ENCODE measurements at places on chromosomes 1 and 21. TPM values are rescaled to one million over a fixed set of nuclear protein-coding genes. Genes with fewer than 3 reads are reported as not detected.

Gene SLC30A10
- 27.1 TPM for total RNA-seq

Gene PDE9A
- total RNA-seq: 13.4 TPM

Gene AQP10
- not detected for total RNA-seq

Gene MYBPH
- 0.06 TPM for total RNA-seq

Gene SLC5A9
- 0.39 TPM for total RNA-seq

Gene ATP1A2
- 281 TPM for total RNA-seq

GRCh38 chr1:2548068-2548589 is 8.0 kb upstream of the TNFRSF14 start:
- DNase-seq: peak; percentile 87

DNA sequence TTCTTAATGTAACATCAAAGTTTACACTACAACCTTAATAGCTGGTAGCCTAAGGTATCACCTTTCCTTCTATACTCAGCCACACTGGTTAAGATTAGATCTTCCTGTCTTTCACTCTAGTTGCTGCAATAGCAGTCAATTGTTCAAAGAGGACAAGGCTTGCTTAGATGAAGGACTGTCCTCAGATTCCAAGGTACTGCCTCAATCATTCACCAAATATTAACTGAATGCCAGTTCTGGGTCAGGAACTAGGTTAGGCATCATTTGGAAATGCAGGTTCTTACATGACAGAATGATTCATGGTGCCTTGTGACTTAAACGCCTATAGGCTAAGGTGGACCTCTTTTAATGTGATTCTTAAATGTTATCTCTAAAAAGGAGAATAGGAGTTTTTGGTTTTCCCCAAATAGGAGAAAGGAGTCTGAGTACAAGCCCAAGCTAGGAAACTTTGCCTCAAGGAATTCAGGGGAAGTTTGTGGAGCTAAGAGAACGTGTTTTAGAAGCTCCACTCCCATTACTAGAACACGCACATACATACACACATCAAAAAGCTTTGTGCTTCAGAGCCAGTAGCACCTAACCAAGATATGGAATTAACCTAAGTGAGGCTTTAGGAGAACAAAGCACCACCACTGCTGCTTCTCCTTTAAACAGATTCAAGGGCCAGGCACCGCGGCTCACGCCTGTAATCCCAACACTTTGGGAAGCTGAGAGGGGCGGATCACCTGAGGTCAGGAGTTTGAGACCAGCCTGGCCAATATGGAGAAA is 8.5 kb upstream of the WDR47 start:
- no peak for DNase-seq

DNA sequence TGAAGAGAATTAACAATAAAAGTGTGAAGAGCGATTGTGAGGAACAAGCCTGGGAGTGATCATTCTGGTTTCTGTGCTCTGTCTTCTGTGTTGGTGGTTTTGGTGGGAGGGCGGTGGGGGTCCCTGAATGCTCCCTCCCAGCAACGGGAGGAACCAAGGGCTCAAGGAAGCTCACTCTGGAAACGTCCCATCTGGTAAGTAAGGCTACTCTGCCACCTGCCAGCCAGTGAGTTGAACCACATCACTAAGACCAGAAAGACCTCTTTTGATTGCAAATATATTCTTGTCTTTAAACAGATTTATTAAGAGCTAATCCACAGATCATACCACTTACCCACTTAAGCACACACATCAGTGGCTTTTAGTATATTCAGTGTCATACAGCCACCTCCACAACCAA is 125.0 kb downstream of the PRDM2 start:
- no peak for DNase-seq

DNA sequence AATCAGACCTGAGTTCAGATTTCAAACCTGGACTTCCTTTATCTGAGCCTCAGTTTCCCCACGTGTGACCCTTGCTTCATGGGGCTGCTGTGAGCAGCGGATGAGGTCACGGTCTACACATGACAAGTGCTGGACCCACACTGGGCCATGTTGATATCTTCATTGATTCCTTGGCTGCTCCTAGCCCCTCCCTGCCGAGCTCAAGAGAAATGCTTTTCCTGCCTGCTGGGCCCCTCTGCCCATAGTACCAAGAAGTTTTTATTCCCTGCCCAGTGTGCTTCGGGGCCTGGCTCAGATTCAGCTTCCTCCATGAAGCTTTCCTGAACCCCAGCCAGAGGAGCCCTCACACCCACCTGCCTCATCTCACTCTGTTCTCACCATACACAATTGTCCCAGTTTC is 181.6 kb downstream of the PTPRU start:
- no peak for DNase-seq

DNA sequence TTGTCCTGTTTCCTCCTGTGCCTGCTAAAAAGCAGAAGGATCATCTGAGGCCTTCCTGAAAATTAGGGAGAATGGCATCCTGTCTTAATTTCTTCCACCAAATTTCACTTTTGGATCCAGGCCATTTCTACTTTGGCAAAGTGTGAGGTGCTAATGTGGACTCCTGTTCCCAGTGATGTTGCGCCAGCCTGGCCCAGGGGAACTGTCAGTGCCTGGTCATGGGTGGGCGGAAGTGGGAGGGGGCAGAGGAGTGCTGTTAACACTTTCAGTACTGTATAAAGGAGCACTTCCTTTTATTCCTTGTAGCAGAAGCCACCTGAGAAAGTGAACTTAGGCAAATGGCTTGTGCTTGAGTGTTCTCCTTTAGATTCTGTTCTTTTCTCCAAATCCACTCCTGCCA is 19.9 kb downstream of the ELAPOR1 start:
- no peak for DNase-seq

DNA sequence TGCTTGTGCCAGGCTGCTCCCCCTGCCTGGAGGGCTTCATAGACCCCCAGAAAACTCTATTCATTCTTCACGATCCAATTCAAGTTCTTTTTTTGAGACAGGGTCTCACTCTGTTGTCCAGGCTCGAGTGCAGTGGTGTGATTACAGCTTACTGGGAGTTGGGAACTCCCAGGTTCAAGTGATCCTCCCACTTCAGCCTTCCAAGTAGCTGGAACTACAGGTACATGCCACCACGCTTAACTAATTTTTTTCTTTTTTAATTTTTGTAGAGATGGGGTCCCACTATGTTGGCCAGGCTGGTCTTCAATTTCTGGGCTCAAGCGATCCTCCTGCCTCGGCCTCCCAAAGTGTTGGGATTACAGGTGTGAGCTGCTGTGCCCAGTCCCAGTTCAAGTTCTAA is 4.3 kb downstream of the STK40 start:
- no peak for DNase-seq

DNA sequence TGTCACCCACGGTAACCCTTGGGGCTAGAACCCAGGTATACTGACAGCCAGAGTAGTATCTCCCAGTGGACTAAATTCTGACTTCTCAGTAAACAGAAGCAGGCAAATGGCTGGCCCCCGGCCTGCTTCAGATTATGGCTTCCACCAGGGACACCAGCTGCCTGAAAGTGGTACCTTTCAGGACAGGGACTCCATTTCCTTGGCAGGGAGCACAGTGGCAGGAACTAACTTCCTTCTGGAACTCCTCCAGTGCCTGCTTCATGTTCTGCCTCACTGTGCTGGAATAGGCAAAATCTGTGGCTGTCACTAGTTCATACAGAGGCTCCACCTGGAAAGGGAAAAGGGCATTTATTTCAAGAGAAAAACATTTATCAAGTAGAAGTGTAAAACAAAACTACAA is 32.7 kb downstream of the C8B start:
- DNase-seq: no peak

DNA sequence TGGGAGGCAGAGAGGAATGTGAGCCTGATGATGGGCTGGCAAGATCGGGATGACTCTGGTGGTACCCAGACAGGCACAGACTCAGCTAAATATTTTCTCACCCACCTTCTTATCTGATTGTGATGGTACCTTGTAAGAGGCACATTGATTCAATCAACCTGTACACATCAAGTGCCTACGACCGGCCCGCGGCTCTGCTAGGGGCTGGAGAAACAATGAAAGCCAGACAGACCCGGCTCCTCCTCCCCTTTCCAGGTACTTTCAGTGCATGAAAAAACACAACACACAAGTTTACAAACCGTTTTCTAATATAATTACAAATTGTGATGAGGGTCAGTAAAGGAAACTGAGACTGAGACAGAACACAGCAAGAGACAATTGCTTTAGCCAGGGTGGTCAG is 115.0 kb downstream of the LACTBL1 start:
- DNase-seq: no peak

DNA sequence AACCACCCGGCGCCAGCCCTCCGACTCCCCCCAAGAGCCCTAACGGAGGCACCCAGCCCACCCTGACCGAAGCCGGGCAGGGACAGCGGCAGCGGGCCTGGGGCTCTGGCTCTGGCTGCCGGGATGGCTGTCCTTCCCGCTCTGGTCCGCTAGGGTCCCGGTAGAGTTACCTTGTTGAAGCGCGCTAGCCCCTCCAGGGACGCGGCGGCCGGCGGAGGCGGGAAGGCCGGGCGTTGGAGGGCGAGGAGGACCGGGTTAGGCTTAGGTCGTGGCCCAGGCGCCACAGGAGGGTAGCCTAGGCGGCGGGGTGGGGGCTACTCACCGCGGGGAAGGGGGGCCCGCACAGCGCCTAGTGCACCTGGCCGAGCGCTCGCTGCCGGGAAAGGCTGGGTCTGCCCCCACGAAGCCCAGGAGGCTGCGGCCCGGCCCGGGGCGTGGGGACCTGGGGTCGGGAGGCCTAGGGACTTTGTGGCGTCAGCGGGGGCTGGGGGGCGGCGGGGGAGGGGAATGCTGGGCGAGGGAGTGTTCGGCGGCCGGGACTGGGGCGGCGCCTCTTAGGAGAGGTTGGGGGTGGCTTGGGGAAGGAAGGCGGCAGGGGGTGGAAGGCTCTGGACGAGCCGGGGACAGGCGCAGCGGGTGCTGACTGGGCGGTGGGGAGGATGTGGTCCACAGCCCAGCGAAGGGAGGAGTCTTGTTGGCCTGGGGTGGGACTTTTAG is at the start of gene TRIM17:
TRIM17 (minus strand) TSS at position 645 of the 717 bp plus-strand sequence. CDS start 1,789 bp downstream, outside the sequence.
- DNase-seq: no peak

- DNase-seq: peak; percentile 98
Measured at GRCh38 chr1:30879940-30880677, 28.4 kb downstream of the SDC3 start.

GRCh38 chr1:224762701-224763100 is 146.6 kb downstream of the CNIH3 start:
- DNase-seq: no peak
